ENCODE measurements at places on chromosomes 3 and 15.

GRCh38 chr3:105700575-105700974 lies 168.2 kb downstream of the CBLB start:
- no peak for DNase-seq

DNA sequence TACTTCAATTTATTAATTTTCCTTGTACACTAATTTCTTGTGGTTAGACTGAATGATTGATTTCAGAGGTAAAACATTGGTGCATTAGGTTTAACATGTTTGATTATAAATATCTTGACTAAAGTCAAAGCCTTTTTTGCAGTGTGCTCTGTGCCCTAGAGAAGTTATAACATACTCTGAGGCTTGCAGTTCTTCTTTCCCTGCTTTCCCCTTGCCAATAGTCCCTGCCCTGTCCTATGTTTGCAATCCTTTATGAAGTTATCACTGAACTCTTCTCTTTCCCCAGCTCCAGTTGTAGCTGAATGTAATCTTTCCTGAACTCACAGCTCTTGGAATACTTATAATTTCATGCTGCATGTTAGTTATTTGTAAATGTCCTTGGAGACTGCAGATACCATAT lies 35.6 kb downstream of the USP3 start:
- DNase-seq: no peak

GRCh38 chr3:111392894-111393398 lies 149.1 kb upstream of the CD96 start:
- no peak for DNase-seq

DNA sequence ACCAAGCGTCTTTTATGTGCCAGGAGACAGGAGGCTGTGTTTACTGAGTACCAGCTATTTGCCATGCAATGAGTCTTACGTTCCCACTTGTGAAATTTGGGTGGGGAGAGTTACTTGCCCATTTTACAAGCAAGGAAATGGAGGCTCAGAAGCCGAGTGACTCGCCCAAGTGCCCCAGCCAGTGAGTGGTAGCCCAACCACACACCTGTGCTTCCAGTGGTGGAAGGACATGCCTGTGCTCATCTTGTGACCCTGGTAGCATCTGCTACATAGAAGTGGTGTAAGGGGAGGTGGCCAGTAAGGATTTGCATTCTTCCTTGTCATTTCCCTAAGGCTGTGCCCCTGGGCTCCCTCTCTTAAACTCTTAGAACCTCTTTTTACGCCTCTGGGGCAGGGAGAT lies 49.3 kb downstream of the FBLN2 start:
- DNase-seq: no peak

DNA sequence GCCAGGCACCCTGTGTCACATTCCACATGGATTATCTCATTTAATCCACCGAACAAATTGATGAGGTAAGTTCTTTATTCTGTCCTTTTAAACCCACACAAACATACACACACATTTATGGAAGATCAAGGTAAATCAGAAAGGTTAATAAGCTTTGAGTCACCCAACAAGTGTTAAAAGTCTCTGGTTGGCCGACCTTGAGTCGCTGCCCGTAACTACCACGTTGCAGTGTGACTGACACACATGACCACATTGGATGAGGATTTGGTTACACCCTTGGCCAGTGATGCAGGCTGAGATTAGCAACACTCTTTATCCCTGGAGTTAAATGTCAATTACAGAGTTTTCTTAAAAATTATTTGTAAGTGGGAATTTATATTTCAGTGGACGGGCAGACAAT lies 19.2 kb downstream of the FOXP1 start:
- no peak for DNase-seq

DNA sequence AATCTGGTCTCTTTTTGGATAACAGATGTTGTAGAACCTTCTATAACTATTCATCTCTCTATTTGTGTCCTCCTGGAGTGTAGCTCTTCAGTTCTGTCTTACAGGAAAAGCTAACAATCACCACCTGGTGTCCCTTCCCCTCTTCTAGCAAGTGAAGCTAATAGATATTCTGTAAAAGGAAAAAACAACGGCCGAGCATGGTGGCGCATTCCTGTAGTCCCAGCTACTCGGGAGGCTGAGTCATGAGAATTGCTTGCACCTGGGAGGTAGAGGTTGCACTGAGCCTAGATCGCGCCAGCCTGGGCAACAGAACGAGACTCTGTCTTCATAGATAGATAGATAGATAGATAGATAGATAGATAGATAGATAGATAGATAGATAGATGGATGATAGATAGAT lies 779.4 kb downstream of the TUSC7 start:
- no peak for DNase-seq

DNA sequence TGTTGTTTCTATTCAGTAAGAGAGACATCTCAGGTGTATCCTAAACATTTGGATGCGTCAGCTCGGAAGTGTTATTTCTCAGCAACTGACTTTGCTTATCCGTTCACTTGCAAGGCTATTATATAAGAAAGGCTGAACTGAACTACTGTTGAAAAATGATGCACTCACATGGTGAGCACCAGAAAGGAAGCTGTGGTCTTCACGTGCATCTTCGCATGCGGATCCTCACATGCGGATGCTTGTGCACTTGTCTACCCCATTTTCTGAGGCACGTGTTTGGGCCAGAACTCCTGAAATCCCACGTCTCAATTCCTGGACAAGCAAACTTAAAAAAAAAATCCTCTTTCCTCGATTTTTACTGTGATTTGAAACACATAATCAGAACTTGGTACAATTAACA lies 63.2 kb downstream of the PDZRN3 start:
- no peak for DNase-seq

GRCh38 chr3:24410860-24411259 lies 83.8 kb downstream of the THRB start:
- peak; percentile 52 for DNase-seq

DNA sequence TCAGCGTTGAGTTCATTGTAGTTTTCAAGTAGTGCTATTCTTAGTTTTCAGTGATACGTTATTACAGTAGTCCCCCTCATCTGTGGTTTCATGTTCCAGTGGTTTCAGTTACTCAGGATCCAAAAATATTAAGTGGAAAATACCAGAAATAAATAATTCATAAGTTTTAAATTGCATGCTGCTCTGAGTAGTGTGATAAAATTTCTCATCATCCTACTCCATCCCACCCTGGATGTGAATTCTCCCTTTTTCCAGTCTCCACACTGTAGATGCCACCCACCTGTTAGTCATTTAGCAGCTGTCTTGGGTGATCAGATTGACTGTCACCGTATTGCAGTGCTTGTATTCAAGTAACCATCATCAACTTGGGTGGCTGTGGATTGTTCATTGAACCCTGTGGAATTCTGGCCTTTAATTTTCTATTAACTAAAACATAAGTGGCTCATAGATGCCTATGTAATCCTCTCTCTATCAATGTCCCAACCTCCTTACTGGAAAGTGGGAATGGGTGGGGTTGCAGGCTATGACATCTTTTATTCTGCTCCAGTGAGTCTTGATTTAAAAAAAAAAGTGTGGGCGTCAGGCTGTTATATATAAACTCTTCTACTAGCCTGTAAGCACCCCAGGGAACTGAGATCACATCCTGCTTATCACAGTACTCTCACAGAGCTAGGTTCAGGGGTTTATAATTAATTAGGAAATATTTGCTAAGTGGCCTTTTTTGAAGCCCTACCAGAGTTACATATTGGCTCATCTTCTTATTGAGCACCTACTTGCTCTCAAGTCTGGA lies 97.5 kb downstream of the CFAP20DC start:
- DNase-seq: no peak
